ENCODE measurements at places on chromosomes 6 and 20.

- DNase-seq, result no peak
These were observed 36.6 kb downstream of the ERGIC3 start for GRCh38 chr20:35578469-35578868.

GRCh38 chr6:4848382-4849068, 72.3 kb downstream of the CDYL start:
- DNase-seq, result peak; percentile 8

DNA sequence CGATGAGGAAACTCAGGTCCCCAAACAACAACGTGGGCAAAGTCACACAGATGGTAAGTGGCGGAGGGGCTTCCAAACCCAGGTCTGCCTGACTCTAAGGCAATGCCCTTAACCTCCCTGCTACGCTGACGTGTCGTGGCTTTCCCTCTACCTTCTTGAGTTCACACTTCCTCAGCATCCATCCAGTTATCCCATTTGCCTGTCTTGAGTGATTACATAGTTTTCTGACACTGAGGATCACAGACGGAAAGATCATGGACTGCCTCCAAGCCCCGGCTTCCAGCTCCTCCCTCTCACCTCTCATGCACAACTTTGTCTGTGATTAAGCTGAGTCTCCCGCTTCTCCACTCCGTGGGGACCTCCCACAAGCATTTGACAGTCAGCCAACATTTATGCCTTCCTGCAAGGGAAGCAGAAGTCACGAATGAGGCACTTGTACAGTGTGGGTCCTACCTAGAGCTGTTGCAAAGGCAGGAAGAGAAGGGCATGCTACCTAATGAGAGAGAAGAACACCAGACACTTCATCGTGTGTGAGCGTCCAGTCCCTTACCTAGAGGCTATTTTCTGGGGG, 33.8 kb downstream of the TBC1D7 start:
- DNase-seq, result no peak

- peak; percentile 71 for DNase-seq
These were observed 37.1 kb downstream of the CD109 start for GRCh38 chr6:73732845-73733675.

- DNase-seq, result no peak
These were observed 38.4 kb upstream of the TGM2 start for GRCh38 chr20:38203337-38203980.

DNA sequence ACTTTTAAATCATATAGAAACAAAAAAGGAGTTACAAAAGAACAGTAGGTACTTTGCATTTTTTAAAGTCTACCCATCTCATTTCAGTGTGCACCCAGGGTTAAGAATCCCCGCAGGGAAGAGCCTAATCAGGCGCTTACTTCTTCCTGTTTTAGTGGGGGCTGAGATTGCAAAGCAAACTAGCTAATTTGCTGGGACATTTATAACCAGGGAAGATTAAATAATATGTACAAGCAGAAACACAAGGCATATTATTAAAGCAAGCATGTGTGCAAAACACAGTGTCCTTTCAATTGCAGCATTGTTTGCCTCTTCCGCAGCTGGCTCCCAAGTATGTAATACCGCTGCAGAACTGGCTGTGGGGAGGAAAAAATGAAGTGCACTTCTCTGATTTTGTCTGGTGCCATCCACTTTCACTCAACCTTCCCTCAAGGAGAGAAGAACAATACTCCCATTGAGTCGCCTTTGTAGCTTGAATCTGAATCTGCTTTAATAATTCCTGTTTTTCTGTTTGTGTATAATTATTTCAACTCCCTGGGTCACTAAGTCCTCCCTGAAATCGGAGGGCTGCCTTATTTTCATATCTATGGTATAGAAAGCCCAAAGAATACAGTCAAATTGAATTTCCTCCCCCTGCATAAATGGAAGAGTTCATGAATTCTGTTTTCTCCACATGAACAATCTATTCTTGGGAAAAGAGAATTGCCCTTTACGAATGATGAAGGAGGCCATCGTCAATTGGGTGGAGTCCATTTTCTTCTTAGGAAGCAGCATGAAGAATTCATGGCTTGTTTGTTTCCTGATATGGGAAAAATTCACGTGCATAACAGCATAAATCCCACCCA, 23.3 kb upstream of the BCAS1 start:
- no peak for DNase-seq

DNA sequence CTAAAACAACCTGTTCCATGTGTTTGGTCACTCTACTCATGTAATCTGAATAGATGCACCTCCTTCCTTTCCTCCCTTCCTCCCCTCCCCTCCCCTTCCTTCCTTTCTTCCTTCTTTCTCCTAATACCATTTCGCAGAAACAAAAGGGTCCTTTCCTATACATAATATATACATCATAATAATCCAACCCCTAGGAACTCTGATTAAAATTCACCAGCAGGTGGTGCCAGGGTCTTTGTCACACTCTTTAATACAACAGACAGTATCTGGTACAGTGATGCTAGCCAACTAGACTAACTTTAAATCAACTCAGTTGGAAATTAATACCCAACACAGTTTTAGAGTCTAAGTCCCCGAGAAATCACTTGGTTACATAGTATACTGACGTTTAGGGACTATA, 181.2 kb upstream of the SHLD1 start:
- peak; percentile 43 for DNase-seq

DNA sequence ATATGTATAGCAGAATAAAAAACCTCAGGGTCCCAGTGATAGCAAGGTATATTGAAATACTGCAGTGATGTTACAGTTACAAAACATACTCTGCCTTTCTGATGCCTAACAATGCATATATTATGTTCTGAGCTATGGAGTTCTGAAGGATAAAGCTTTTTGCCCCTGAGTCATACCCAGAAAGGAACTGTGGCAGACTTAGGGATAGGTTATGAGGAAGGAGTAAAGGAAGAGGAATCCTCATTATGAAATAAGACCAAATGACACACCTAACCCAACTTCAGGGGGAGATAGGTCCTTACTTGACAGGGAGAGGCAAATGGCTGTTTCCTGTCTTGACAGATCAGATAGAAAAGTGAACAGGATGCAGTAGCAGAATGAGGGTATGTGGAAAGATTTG, 940.6 kb upstream of the FLRT3 start:
- DNase-seq, result no peak

GRCh38 chr6:45314146-45314545, 14.0 kb upstream of the RUNX2 start:
- DNase-seq, result no peak

DNA sequence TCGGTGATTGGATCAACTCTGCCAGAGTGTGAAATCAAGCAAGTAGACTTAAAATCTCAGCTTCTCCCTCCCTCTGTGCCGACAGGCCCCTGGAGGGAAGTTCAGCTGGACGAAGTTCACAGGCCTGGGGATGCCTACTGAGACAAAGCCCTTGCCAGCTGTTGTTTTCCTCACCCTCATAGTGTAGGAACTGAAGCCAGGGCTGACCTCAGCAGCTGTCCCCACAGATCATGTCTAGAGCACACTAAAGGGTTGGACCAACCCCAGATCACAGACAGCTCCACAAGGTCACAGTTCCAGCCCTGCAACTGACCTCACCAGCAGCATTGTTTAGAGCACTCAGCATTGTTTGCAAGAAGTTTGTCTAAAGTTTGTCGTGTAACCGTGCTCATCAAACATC, 261.9 kb upstream of the ECI2 start:
- no peak for DNase-seq

DNA sequence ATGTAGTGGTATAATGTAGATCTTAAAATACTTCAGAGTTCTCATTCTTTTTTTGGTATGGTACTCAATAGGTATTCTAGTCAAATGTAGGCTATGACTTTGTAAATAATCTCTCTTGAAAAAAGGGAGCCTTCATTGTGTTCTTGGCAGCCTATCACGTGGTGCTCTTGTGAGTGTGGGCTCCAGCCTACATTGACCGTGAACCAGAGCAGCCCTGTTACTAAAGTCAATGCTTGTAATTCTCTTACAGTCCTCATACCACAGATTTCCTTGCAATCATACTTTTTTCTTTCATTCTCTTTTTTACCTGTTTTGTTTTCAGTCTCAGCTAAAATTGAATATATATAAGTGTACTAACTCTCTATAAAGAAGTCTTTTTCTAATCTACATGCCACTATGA, 31.1 kb downstream of the ARID1B start:
- no peak for DNase-seq

DNA sequence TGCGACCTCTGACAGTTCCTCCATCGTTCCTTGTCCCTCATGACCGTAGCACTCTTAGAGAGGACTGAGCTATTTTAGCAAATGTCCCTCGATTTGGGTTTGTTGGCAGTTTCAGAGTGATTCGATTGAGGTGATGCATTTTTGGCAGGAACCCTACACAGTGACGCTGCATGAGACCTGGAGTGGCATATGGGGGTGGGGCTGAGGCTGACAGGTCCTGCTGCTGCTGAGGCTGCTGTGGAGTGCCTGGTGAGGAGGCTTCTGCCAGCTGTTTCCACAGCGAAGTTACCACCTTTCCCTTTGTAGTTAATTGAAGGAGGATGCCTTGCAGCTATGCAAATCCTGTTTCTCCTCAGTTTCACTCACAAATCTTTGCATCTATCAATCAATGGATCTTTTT, 19.8 kb downstream of the PXDC1 start:
- no peak for DNase-seq
